ENCODE measurements at places on chromosomes 11 and 22. TPM values are rescaled to one million over a fixed set of nuclear protein-coding genes. Genes with fewer than 3 reads are reported as not detected.
A peak's percentile ranks its signal among the peaks of the same experiment; 100 is the strongest.

GRCh38 chr22:42132457-42132856 lies 1.8 kb upstream of the CYP2D6 start:
- no peak for DNase-seq

VSIG10L2 gene
- not detected for total RNA-seq

DNA sequence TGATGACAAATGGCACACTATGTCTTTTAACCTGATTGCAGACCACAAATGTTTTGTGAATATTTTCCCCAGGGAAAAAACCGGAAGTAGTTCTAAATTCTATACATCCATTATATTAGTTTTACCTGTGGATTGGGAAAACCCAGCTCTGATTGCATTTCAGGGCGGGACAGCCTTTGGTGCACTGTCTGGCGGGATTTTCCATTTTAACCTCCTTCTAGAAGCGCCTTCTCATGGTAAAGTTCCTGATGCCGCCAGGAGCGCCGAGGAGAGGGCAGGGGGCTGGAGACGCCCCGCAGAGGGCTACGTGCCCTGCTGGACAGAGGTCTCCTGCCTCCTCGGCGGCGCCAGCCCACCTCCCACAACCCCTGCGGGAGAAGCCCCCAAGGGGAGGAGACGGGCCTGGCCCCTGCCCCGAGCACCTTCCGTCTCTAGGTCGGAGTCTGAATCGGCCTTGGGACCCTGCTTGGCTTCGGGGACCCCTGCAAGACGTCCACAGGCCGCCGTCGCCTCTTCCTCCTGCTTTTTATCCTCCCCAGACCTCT lies 1.2 kb upstream of the P2RX6 start:
- DNase-seq: no peak

- DNase-seq: no peak
These were observed 148.7 kb upstream of the TIMP3 start for GRCh38 chr22:32652645-32653270.

CCDC116 gene
- 0.32 TPM for total RNA-seq

BAIAP2L2 gene
- 2.3 TPM for total RNA-seq

- no peak for DNase-seq
These were observed 35.0 kb upstream of the HIPK3 start for GRCh38 chr11:33222052-33222750.

DNA sequence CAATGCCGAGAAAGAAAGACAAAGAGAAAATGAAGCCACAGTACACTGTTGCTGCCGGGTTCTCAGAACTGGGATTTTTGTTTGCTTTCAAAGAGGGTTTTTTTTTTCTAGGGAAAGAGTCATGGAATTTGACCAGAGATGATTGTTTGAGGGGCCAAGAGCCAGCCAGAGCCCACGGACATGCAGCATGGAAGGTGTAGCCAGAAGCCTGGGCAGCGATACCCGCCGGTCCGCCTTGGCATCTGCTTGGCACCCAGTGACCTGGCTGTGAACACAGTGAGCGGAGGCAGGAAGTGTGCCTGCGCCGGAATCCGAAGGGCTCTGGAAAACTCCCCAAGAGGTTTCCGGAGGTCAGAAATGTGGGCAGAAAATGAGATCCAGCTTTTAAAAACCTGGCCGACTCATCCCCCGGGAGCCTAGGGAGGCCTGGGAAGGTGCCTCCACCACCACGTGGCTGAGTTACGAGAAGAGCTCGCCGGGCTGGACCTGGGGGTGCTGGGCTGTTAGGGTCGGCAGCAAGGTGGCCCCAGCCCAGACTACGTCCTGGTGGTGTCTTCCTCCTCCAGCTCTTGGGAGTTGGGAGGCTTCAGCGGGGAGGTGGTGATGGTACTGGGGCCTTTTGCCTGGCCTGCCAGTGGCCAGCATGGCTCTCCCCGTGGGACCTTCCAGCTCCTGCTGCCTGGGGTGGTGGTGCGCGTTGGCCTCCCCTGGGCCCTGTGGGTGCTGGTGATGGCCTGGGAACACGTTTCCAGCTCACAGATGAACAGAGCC lies 61.6 kb upstream of the PPARA start:
- DNase-seq: peak; percentile 92

WT1 gene
- total RNA-seq: 16.4 TPM

DNA sequence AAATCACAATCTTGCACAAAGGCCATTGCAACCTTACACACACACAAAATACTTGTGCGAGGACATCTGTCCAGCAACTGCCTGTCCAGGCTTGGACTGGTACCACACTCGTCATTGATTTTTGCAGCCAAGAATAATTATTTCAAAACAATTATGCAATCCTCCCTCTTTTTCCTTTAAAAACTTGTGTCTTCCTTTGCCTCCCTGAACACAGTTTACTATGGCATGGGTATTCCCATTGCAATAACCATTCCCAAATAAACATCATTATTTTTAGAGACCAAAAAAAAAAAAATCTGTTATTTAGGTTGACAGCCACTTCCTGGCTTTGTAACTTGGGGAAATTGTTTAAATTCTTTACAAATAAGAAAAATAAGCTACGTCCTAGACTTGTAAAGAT lies 54.0 kb downstream of the C11orf91 start:
- no peak for DNase-seq

GRCh38 chr11:66365711-66366619 lies 5.6 kb downstream of the SLC29A2 start:
- DNase-seq: no peak

DNA sequence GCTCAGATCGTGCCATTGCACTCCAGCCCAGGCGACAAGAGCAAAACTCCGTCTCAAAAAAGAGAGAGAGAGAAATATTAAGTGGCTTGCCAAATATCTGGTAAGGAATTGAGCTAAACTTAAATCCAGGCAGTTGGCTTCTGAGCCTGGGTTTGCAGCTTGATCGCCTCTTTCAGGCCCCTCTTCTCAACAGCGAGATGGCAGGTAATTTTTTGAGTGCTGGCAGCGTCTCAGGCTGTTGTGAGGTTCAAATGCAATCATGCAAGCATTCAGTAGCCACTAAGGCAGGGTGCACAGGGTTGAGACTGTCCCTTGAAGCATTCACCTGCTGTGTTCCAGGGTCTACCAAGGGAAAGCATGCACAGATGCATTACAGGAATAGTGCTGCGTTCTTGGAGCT lies 670 bp upstream of the CTSF start:
- DNase-seq: no peak

DNA sequence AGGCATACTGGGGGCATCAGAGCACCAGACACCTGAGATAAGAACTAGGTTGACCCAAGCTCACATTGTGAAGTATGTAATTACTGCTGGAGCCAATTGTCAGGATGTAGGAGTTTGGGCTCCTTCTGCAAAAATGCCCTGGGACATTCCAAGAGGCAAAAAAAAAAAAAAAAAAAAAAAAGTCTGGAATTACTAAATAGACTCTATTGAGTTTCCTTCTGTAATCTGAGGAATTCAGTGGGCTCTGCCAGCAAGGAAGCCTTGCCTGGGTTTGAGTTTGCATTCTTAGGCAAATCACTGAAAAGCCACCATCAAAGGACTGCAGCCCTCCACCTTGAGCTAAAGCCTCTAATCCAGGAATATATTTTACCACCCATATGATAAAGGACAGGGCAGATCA lies 8.0 kb upstream of the CAVIN3 start:
- no peak for DNase-seq

DNA sequence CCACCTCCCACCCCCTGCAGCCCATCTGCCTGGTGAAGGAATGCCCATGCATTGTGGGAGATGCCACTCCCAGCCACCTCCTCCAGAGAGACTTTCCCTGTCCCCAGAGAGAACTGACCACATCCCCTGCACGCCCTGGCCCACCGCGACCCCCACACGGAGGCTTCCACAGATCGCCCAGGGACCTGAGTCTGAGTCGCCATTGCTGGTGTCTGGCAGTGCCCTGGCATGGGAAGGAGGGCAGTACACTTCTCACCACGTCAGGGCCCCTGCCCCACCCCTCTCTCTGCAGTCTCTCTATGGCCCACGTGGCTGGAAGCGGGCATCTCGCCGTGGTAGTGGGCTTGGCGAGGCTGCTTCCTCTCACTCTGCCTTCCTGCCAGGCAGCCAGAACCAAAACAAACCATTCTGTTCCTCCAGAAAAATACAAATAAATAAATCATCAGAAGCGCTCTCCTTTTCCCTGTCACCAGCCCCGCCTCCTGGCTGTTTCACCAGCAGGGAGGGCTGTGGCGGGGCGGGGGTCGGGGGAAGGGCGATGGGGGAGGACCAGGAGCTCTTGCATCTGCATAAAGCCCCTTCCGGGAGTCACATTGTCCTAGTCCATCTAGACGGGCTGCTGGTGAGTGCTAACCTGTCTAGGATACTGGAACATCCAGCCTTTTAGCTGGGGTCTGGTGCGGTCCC lies 20.9 kb downstream of the SHISAL1 start:
- DNase-seq: peak; percentile 23

C1QTNF4 gene
- total RNA-seq: 0.43 TPM

ARHGEF17 gene
- 78.3 TPM for total RNA-seq

- DNase-seq: no peak
These were observed 9.7 kb upstream of the ANKK1 start for GRCh38 chr11:113377681-113378412.

DNA sequence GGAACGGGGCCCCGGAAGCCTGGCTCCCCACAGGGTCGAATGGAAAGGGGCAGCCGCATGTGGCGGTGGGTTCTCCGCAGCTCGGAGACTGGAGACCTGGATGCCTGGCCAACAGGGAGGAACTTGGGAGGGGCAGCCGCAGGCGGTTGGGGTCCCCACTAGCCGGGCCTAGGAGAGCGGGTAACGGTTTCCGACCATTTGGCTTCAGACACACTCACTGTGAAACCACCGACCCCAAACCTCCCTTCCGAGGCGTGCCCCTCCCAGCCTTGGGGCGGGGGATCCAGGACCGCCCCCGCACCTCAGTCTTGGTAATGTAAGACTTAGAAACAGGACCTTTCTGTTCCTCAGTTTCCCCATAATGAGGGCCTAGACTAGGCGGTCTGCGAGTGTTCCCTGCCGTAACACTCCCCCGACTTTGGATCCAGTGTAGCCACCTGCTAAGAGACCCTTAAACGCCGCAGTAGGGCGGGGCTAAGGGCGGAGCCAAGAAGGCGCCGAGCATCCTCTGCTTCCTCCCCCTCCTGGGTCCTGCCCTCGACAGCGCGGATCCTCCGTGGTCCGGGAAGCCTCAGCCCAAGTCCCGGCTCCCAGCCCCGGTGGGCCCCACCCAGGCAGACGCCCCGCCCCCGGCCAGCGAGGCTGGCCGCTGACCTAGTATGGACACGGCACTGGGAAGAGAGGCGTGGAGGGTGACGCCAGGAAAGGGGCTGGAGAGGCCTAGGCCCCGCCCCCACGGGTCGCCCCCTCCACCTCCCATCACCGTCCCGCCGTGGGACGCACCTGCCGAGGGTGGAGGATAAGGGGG lies 1.8 kb upstream of the RASGRP2 start:
- DNase-seq: peak; percentile 86

ROBO3 gene
- 18.7 TPM for total RNA-seq

- peak; percentile 15 for DNase-seq
These were observed 657 bp downstream of the ELMOD1 start for GRCh38 chr11:107591378-107592230.

DNA sequence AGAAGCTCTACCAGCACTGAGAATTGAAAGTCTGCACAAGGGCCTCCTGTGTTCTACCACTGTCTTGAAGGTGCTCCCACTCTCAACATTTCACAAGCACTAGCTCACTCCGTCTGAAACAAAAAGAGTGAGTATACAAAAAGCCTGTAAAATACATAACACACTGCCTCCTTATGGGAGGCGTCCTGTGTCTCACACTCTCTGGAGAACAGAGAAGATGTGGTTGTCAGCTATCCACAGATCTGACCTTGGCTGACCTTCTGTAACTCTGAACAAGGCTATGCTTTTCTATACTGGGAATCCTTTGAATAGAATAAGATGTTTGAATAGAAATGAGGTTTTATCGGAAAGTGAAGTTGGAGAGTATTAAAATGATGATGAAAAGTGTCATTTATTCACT lies 171.3 kb upstream of the TMEM45B start:
- peak; percentile 41 for DNase-seq

- DNase-seq: peak; percentile 93
These were observed 1.9 kb upstream of the PEX26 start for GRCh38 chr22:18075720-18076497.

DNA sequence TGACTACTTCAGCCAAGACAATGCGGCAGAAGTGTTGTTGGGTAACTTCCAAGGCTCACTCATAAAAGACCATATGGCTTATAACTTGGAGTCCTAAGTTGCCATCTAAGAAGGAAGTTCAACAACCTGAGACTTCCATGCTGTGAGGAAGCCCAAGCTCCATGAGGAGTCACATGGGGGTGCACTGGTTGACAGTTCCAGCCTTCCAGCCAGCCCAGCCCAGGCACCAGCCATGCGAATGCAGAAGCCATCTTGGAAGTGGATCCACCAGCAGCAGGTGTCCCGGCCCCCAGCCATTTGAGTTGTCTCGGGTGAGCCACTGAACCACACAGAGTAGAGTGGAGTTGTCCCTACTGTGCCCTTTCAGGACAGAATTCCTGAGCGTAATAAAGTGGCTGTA lies 32.8 kb upstream of the WNT7B start:
- DNase-seq: no peak

- DNase-seq: peak; percentile 97
These were observed 35.7 kb upstream of the KLHL35 start for GRCh38 chr11:75468534-75469340.

HORMAD2 gene
- total RNA-seq: not detected

- DNase-seq: no peak
These were observed 24.7 kb downstream of the NCF4 start for GRCh38 chr22:36885474-36885873.

DNA sequence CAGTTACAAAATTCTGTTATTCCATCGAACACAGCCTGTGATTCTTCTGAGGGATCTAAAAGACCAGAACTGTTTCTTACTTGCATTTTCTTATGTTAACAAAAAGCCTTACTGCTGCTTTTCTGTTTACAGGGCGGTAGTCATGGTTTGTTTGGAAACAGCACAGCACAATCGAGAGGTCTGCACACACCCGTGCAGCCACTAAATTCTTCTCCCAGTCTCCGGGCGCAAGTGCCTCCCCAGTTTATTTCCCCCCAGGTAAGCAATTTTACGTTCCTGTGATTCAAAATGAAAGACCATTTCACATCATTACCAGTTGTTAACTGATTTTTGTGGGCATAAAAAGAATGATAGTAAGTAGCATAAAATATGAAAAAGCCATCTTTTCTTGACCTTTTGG lies 60.8 kb upstream of the ADSL start:
- DNase-seq: no peak

OR51E2 gene
- 1.9 TPM for total RNA-seq

TST gene
- 54.4 TPM for total RNA-seq

GRCh38 chr11:93213622-93214021 lies 15.8 kb upstream of the SLC36A4 start:
- no peak for DNase-seq

DNA sequence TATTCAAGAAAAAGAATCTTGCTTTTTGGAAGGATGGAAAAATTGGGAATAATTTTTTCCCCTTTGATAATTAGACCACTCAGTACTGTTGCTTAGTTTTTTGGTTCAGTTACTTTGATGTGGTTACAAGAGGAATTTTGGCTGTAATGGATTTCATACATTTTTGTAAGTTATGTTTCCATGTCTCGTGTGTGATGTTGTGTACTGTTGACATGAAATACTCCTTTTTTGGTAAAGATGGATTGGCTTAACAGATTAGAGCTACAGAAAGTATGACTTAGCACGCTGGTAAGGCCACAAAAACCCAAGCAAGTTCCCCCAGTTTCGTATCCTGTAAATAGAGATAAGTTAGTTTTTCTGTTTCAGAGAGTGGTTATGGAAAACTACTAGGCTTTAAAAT lies 11.9 kb downstream of the TBCEL start:
- peak; percentile 80 for DNase-seq

Data from fibroblast of villous mesenchyme (primary cell).